ENCODE measurements at places on chromosomes 16 and 17.

GRCh38 chr16:17568239-17568638, 97.5 kb upstream of the XYLT1 start:
- DNase-seq: no peak

DNA sequence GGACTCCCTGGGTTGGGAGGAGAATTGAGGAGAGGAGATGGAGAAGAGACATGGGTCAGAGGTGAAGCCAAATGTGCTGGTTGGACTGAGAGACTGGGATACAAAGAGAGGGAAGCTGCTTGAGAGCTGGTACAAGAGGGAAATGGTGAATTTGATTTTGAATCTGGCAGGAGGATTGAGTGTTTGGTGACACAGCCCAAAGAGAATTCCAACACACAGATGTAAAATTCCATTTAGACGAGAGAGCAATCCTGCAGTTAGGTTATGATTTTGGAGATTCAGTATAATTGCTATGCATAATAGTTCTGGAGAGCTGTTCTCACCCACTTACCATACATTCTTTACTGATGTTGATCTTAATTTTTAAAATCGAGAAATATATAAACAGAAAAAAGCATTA, 57.7 kb downstream of the HSD17B2 start:
- no peak for DNase-seq

DNA sequence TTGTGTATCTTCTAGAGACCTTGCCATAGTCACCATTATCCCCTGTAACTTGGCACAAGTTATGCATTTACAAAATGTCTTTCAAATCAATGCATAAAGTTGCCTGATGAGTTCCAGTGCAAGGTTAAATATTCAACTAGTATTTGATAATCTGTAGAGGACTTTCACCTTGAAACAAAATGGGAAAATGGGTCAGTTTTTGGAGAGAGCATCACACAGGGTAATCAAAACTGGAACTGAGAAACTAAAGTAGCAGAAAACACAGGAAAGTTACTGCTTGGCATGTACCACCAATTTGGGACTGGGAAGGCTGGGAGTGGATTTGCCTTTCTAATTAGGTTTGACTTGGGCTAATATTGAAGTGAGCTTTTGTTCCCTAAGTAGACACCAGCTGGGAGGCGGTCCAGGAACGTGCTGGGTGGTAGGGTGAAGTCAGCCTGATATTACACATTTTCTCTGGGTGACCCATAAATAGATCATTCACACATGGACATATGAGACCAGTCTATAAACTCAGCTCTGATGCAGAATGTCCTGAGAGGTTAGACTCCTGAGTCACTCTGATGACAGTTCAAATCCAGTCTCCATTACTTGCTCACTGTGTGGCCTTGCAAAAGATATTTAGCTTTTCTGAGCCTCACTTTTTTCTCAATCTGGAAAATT, 152.3 kb downstream of the PCTP start:
- no peak for DNase-seq

GRCh38 chr16:86158688-86159360, 259.9 kb downstream of the IRF8 start:
- no peak for DNase-seq

- no peak for DNase-seq
These were observed 4.6 kb downstream of the CD300LB start for GRCh38 chr17:74526681-74527080.

DNA sequence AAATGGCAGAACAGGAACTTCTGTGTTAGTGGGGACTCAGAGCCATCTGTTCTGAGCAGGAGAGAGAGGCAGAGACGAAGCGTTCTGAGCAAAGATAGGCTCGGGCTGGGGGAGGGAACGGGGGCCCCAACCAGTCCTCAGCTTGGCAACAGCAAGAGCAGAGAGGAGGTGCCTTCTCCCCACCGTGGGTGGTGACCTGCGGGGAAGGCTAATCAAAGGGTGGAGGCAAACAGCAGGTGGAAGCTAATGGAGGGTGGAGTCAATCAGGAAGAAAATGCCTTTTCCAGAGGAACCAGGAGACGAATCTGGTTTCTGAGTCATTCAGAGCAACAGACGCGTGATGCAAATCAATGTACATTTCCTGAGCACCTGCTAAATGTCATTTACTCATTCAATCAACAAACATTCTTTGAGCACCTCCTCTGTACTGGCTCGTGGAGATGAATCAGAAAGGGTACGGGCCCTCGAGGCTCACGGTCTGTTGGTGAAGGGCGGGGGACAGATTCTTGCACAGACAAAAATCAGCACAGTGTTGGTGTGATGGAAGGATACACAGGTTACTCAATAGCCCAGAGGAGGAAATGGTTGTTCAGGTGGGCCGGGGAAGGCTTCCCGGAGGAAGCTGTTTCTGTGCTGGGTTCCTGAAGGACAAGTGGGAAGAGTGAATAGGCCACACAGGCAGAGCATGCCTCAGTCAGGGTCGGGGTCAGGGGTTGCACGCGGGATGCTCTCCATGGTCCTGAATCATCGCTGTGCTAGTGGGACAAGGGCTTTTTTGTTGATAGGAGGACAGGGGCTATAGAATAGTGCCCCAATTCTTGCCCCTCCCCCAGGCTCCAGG, 5.7 kb upstream of the SPNS2 start:
- DNase-seq: peak; percentile 10

- no peak for DNase-seq
These were observed 137.5 kb upstream of the IRX3 start for GRCh38 chr16:54424043-54424451.

DNA sequence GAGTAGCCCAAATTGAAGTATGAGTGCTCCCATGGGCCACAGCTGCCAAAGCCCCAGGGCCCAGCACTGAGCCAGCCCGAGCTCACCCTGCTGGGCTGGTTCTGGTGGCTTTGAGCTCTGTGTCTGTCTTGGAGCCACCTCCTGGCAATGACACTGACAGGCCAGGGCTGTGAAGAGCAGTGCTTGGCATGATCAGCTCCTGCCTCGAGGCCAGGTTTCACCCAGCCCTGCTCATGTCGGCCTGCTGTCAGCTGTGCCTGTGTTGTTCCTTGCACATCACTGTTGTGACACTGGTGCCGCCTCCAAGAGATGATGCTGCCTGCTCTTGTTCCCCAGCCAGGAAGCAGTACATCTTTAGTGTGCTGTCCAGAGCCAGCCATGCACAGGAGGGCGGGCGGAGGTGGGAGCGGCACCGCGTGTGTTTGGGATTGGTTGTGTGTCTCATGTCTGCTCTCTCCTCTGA, 26.0 kb downstream of the PLD6 start:
- DNase-seq: no peak

GRCh38 chr17:42283241-42284023, 4.9 kb upstream of the STAT5A start:
- DNase-seq: no peak

DNA sequence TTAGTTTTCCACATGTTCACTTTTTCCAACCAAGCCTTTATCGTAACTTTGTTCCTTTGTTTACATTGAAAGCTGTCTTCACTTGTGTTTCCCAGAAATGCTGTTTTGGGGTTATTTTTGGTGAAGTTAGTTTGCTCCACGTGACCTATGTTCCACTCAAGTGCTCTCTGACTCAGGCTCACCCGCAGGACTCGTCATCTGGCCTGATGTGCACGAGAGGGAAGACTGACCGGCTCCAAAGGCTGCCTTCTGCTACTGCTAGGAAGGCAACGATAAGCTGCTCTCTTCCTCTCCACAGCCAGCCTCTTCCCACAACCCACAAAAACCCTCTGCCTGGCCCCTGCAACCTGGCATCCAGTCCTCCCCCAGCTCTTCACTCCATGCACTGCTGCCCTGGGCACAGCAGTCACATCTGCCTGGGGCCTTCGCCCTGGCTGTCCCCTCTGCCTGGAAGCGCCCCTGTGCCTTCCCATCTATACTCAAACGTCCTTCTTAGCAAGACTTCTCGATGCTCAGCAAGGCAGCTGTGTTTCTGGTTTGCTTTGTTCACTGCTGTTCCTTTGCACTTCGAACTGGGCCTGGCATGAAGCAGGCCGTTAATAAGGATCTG, 28.0 kb downstream of the ZCCHC14 start:
- DNase-seq: peak; percentile 92

- no peak for DNase-seq
These were observed 30.8 kb upstream of the DHX40 start for GRCh38 chr17:59534583-59534982.

Measured in iris pigment epithelial cell (primary cell).